Amygdala (tissue), 56 donors: ENCODE measurements at places on chromosomes 1 and 21.

GRCh38 chr1:4408380-4408779 lies 246.0 kb upstream of the AJAP1 start:
- DNase-seq: no peak

DNA sequence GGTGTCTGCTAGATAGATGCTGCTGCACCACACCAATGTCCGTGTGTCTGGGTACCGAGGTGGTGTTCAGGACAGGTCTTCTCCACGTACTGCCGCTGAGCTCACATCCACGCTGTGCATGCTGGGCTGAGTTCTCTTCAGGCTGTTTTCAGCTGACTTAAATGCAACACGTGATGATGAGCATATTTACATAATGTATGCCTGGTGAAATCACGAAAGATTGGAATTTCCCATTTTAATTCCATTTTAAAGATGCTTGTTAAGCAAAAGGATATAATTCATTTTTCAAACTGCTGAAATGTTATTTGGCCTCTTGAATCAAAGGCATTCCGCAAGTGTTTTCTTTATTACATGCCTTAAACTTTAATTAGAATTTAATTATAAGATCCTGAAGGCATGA lies 107.9 kb downstream of the FGGY start:
- no peak for DNase-seq

- DNase-seq: peak; percentile 55
These were observed 37.1 kb upstream of the CTTNBP2NL start for GRCh38 chr1:112358798-112359408.

DNA sequence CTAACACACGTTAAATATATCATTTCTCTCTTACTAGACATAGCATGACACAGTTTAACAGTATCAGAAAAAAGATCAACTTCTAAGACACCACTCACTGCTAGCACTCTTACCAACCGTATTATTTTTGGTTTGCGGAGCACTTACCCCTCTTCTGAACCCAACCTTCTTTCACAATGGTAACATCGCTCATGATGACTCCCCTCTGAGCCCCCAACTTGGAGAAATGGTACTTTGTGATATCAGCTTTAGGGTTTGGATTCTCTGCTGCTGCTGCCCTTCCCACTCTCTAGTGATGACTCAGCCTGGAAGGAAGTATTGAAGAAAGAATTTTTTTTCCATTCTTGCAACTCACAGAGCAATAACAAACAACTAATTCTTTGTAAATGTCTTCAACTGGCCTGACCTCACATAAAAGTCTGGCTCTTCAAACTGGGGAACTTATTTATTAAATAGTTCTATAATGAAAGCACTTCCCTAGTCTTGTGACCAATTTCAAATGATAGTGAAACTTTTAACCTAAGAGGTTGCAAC lies 7.0 kb downstream of the AKT3 start:
- DNase-seq: no peak

DNA sequence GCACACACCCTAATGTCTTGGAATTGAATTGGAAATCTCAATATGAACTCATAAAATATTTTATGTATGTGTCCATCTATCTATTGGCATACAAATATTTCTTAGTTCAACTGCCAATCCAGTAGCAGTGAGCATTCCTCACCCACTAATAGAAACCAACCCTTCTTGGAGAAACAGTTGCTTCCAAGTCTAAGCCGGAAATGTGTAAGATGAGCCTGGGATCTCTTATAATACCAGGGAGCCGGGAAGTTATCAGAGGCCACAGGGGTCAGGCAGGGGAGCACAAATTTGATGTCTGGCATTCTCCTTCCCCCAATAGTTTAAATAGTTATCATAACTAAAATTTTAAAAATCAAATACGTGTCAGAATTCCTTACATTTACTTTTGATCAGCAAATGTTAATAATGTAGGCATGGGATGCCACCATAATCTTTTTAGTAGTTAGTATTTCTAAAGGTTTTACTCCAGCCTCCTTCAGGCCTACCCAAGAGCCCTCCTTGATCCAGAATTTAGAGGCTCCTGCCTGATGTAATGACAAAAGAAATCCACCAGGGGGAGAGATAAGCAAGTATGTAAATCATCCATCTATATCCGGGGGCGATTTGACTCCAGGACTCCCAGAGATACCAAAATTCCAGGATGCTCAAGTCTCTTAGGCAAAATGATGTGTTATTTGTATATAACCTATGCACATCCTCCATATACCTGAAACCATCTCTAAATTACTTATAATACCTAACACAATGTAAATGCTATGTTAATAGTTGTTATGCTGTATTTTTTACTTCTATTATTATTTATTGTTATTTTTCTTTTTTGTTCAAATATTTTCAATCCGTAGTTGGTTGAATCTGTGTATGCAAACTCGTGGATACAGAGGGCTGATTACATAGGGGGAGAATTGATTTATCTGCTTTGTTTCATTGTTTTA lies 218.7 kb upstream of the COA6 start:
- DNase-seq: no peak

DNA sequence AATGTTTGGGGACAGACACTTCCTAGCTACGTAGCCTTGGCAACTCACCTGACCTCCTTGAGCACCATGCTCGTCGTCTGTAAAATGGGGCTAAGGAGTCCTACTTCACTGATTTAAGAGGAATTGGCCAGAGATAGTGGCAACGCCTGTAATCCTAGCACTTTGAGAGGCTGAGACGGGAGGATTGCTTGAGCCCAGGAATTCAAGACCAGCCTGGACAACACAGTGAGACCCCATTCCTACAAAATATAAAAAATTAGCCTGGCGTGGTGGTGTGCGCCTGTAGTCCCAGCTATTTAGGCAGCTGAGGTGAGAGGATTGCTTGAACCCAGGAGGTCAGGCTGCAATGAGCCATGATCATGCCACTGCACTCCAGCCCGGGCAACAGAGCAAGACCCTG lies 4.5 kb downstream of the SYTL1 start:
- no peak for DNase-seq

- DNase-seq: no peak
These were observed 143.3 kb downstream of the RPS6KC1 start for GRCh38 chr1:213194383-213194782.

GRCh38 chr1:193662030-193662429 lies 475.6 kb upstream of the B3GALT2 start:
- DNase-seq: no peak

DNA sequence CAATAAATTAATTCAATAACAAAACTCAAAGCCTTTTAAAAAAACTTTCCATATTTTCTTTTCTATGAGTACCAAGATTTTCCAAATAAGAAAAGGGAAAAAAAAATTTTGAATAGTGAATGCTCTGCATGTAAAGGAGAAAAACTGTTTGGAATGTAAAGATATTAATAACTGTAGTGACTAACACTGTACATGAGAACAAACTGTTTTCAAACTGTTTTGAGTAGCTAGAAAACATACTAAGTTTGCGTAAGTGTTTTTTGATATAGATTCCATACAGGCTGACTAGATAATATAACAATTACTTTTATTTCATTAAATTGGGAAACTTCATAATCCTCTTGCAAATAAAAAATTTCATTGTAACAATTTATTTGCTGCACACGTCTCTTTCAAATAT lies 150.5 kb downstream of the DPYD start:
- DNase-seq: no peak

GRCh38 chr21:43194303-43195120 lies 25.7 kb downstream of the CRYAA start:
- DNase-seq: no peak

DNA sequence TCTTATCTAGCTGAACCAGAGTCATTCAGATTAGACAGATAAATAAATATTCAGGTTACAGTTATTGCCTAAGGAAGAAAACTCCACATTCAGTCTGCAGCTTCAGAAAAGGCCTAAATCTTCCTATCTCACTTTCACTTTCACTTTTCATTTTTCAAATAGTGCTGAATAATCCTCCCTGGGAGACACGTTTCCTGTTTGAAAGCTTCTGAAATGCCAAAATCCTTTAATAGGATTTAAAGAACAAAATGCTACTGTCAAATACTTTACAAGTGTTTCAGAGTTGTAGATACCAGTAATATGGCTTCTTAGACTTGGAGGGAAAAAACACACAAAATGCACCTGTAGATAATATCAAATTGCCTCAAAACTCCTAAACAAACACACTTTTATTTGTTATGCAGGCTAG lies 3.9 kb downstream of the PSMB2 start:
- DNase-seq: no peak

GRCh38 chr1:184025242-184025675 lies 12.3 kb downstream of the COLGALT2 start:
- no peak for DNase-seq

GRCh38 chr21:42535602-42536171 lies 22.0 kb downstream of the SLC37A1 start:
- DNase-seq: no peak

DNA sequence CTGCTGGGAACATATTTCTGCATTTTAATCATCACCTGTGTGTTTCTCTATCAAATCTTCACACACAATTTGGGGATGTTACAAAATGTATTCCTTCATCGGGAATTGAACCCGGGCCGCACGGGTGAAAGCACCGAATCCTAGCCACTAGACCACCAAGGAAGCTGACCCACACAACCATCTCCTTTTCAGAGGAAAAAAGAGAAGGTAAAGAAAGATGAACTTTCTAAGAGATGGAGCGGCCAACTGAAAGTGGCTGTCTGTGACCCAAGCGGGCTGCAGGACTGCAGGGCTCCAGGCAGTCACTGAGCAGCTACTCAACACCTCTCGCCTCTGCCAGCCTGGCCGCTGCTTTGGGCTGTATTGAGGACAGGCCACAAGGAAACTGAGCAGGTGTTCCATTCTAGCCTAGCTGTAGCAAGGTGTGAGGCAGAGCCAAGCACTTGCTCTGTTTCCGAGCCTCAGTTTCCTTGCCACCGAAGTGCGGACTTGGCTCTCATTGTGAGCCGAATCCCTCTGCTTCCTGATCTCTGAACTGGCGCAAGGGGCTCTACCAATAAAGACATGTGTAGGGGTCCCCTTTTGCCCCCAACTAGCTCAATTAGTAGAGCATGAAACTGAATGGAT lies 156.9 kb upstream of the NBPF11 start:
- no peak for DNase-seq

- no peak for DNase-seq
These were observed 12.7 kb downstream of the PRRX1 start for GRCh38 chr1:170676628-170677027.

DNA sequence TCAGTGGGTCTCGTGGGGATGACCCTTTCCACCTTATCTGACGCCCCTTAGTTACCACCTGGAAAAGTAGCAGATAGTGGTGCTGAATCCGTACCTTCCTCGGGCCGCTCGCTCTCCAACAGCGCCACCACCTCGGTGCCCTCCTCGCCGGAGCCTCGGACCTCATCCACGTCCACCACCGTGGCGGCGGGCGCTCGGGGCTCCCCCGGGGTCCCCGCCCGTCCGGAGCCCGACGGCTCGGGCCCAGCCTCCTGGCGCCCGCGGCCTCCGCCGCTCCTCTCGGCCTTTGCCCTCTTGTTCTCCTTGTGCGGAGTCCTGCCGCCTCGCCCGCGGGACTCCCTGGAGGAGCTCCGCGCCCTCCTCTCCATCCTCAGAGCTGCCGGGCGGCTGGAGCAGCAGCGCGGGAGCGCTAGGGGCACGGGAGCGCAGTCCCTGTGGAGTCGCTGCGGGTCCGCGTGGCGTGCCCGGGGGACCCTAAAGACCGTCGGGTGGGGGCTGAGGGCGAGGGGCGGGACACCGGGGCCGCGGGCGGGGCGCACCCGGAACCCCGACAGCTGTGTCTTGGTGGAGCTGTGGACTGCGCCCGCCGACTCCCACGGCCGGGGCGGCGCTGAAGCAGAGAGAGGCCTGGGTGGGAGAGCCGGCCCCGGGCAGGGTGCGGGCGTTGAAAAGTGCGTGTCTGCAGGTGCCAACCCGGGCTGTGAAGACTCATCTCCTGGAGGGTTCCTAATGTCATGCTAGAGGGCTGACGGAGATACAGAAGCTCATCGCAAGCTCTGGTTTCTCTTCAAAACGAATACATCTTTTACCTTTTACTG lies at the start of gene NPHS2:
NPHS2 (minus strand) TSS at position 452 of the 818 bp plus-strand sequence; CDS start at position 368, 84 bp downstream.
- DNase-seq: no peak

DNA sequence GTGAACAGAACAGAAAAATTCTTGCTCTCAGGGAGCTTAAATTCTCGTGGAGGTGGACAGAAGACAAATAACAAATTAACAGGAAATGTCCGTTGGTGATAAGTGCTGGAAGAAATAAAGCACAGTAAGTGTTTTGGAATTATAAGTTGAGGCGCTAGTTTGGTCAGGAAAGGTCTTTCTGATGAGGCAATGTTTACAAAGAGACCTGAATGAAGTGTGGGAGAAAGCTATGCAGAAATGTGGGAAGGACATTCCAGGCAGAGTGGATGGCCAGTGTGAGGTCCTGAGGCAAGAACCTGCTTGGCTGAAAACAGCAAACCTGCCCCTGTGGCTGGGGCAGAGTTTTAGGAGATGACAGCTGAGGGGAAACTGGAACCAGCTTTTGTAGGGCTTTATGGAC lies 23.3 kb downstream of the NGF start:
- no peak for DNase-seq

- DNase-seq: no peak
These were observed 10.2 kb downstream of the EEIG2 start for GRCh38 chr1:108570128-108570527.

DNA sequence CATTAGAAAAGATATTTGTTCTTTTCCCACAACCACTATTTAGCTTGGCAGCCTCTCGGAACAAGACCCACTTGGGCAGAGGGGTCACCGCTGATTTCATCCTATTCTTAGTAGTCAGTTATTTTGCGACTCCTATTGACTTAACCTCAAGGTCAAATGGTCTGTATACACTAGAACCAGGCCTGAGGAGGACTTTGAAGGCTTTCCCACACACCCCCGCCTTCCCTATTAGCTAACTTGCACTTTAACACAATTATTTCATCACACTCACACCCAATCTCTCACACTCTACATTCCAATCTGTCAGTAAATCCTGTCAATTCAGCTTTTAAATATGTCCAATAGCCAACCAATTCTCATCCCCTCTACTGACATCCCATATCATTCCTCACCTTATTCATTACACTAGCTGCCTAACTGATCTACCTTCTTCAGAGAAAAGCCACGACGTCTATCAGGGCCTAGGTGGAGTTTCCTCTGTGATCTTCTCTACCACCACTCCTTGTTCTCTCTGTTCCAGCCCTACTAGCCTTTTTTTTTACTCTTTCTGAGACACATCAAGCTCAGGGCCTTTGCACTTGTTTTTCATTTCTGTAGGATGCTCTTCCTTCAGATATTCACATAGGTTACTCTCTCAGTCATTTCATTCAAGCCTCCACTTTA lies 1.0 kb upstream of the NIBAN1 start:
- no peak for DNase-seq

- DNase-seq: no peak
These were observed 2.5 kb downstream of the WLS start for GRCh38 chr1:68229650-68230483.

DNA sequence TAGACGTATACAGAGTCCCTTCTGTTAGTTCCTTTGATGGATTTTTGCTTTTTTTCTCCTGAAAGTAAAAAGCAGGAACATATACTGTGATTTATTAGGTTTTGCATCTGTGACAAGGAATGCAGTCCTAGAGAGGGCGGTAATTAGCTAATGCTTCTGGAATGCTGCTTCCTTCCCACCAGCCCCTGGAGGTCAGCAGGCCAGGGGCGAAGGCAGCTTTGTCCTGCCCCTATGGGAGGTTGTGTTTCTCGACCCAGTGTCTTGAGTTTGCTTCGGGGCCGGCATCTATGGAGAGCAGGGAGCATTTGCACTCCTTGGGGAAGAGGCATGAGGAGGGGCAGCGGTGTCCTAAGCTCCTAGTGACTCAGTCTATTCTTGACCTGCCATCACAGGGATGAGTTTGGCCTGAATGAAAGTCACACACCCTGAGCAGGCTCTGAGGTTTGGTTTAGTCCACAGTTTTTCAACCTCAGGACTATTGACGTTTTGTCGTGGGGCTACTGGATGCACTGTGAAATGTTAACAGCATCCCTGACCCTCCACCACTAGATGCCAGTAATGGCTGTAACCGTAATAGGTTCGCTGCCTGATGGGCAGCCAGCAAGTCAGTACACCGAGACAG lies 85.0 kb upstream of the KCNJ15 start:
- DNase-seq: no peak
